Mesenchymal stem cell (in vitro differentiated cells and primary cell): ENCODE measurements at places on chromosomes 3 and 15.

GRCh38 chr15:42719043-42719442 is 17.9 kb downstream of the CDAN1 start:
- no peak overlapping the region for H3K4me3 ChIP-seq
- peaks cover 55% of the 10 kb centered on the region for H3K36me3 ChIP-seq
- H3K27ac ChIP-seq = no peak overlapping the region

- no peaks in the 10 kb centered on the region for H3K27me3 ChIP-seq
- no peak overlapping the region for H3K4me3 ChIP-seq
- H3K27ac ChIP-seq = no peak overlapping the region
These were observed 15.4 kb downstream of the C15orf62 start for GRCh38 chr15:40785164-40785563.

DNA sequence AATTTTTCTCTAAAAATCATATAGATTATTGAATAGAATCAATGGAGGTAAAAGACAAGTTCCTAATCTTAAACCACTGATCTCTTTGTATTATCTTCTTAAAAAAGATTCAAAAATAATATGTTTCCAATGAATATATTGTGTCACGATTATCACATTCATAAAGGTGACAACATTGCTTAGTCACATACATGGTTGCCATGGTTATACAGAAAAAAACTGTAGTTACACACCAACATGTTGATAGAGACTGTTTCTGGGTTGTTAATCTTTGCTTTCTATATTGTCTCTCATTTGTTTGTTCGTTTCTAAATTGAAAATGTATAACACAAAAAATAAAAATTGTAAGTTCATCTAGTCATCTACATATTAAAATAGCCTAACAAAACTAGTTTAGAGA is 376.0 kb upstream of the ALCAM start:
- DNase-seq = no peak
- no peak overlapping the region for H3K4me3 ChIP-seq
- no peaks in the 10 kb centered on the region for H3K36me3 ChIP-seq
- no peak overlapping the region for H3K27ac ChIP-seq
- H3K27me3 ChIP-seq = no peaks in the 10 kb centered on the region

GRCh38 chr15:75230551-75231371 is 27.4 kb upstream of the GOLGA6C start:
- DNase-seq = no peak
- H3K27ac ChIP-seq = no peak overlapping the region
- H3K27me3 ChIP-seq = peaks cover 51% of the 10 kb centered on the region
- H3K4me1 ChIP-seq = peaks cover 2% of the 10 kb centered on the region
- H3K36me3 ChIP-seq = no peaks in the 10 kb centered on the region
